ENCODE measurements at places on chromosomes 3 and 15.

DNA sequence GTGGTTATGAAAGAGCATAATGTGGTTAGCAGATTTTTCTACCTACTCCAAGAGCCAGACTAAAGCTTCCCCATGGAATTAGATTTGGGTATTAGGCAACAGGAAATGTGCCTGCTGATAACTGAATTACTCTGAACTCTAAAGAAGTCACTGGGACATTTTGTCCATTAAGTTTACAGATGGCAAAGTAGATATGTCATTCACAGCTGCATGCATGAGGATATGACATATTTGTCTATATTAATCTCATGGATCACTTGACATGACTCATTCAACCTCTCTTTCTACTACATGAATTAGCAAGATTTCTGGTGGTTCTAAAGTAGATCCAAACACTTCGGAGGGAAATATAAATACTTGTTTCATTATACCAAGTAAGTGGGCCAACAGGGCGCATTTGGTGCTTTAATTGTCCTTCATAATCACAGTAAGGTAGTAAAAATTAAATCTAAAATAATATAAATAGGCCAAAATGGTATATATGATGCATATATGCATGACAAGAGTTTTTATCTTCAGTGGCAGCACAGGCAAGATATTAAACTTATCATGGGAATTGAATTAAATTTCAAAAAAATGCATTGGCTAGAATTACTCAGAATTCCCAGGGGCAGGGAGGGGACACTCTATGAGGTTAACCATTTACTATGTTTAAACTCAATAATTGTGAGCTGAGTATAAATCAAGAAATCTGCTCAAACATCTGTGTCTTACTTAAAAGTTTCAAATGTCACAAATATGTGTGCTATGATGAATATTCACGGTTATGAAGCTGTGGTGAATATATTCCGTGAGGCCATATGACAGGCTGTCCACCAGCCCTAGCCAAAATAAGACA lies 365.3 kb upstream of the KCNMB2 start:
- no peak for DNase-seq

DNA sequence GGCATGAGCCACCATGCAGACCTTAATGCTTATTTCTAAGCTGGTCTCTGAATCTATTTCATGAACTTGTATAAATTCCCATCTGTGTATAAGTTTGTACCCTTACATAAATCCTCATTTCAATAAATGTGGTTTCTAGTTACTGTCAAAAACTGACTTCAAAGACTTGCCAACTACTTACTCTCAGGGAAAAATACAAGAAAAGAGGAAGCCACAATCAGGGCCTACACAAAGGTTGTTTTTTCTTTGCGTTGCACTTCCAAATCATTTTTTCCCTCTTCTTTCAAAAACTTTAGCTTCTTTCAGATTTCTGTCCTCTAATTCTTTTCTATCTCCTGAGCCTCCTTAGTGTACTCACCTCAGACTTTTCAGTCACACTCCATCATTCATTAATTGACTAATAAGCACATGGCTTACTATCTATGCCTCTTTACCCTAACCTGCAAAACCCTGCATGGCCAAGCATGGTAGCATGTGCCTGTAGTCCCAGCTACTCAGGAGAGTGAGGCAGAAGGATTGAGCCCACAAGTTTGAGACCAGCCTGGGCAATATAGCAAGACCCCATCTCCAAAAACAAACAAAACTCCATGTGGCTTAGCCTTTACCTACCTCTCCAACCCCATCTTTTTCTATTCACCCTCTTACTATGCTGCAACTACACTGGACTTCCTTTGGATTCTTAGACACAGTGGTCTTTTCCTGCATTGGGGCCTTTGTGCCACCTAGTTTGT lies 37.7 kb downstream of the BUB1B start:
- DNase-seq = no peak

- DNase-seq = no peak
These were observed 233.5 kb upstream of the PROK2 start for GRCh38 chr3:72018343-72018984.

DNA sequence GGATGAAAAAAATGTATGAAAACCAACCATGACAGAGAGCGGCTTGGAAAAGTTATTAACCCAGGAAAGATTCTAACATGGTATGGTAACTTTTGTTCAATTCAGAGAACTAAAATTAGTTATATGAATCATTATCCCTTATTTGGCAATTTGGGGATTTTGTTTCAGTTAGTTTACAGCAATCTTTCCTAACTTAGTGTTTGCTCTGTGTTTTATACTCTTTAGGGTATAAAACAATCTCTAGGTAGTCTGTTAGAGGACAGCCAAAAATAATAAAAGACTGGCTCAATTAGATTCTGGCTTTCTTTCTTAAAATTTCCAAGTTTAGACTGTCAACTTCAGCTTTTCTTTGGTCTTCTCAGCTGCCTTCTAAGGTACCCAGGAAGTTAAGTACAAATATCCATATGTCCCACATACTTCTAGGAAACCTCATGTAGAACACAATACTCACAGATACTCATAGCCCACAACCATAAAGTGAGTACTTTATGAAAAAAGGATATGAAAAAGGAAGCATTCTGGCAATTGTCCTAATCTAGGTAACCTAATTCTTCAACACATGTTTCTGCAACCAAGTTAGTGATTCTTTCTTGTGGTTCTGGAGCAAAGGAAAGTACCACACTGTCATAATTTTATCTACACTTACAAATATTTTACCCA lies 849.3 kb downstream of the ROBO1 start:
- DNase-seq = no peak

DNA sequence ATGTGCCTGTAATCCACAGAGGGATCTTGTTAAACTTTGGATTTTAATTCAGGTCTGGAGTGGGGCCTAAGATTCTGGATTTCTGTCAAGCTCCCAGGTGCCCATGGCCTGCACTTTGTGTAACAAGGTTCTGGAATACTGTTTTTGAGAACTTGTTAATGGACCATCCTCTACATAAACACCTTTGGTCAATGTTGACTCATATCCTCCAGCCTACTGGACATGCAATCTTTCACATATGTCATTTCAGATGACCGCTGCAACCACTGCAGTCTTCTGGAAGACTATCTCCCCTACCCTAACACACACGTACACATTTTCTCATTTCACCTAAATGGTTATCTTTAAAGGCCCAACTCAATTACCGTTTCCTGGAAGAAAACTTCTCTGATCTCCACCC lies 302.1 kb upstream of the TPRG1 start:
- DNase-seq = no peak

DNA sequence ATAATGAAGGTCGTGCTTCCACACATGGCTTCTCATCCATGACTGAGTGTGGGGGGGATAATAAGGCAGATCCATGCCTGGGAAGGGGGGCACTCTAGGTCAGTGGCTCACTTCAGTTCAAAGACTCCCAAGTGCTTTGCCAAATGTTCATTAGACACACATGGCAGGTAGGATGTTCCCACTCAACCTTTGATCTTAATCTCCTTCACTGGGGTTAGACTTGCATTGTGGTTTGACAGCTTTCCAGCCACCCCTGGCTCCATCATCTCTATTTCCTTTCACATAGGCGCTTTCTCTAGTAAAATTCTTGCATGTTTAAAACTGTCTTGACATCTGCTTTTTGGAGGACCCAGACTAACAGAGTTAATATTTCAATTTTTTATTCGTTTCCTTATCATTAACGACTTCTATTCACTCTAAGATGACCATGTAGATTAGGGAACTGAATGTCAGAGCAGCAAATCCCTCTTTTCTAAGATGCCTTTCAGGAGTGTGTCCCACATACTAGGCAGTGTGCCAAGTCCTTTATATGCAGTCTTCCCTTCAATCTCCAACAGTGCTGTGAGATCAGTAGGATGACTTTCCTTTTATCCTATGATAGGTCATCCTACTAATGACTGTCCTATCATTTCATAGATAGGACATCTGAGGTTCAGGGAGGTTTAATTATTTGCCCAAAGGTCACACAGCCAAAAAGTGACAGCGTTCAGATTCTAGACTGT lies 57.9 kb downstream of the BTD start:
- DNase-seq = no peak

DNA sequence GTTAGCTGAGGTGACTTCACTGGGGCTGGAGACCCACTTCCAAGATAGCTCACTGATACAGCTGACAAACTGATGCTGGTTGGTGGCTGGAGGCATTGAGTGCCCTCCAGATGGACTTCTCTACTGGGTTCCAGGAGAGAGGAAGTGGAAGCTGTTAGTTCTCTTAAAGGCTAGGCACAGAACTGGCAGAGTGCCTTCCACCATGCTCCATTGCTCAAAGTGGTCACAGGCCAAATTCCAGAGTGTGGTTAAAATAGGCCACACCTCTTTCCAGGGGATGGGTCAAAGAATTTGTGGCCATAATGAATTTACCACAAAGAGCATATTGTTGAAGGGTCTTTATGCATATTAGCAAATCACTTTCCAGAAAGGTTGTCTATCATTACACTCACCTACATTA lies 74.2 kb downstream of the NMD3 start:
- no peak for DNase-seq

GRCh38 chr15:83567318-83567717 lies 86.6 kb upstream of the ADAMTSL3 start:
- DNase-seq = no peak

- DNase-seq = no peak
These were observed 168.3 kb upstream of the GBE1 start for GRCh38 chr3:81929697-81930096.

DNA sequence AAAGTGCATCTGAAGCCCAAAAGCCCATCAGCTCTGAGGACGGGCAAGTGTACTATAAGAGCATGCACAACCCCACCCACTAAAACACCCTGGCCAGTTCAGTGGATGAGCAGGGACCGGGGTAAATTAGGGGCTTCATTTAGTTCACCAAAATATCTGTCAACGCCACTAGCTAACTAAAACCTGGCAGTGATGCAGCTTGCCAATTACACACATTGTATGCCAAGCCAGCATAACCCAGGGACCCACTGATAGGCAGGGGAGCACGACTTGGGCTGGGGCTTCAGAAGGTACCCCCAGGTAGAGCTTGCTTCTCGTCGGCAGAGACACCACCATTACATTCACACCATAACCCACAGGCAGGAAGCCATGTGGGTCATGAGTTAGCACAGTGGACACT lies 47.0 kb downstream of the PTPN23 start:
- no peak for DNase-seq

- DNase-seq = no peak
These were observed 175.5 kb downstream of the NECTIN3 start for GRCh38 chr3:111246967-111247760.

DNA sequence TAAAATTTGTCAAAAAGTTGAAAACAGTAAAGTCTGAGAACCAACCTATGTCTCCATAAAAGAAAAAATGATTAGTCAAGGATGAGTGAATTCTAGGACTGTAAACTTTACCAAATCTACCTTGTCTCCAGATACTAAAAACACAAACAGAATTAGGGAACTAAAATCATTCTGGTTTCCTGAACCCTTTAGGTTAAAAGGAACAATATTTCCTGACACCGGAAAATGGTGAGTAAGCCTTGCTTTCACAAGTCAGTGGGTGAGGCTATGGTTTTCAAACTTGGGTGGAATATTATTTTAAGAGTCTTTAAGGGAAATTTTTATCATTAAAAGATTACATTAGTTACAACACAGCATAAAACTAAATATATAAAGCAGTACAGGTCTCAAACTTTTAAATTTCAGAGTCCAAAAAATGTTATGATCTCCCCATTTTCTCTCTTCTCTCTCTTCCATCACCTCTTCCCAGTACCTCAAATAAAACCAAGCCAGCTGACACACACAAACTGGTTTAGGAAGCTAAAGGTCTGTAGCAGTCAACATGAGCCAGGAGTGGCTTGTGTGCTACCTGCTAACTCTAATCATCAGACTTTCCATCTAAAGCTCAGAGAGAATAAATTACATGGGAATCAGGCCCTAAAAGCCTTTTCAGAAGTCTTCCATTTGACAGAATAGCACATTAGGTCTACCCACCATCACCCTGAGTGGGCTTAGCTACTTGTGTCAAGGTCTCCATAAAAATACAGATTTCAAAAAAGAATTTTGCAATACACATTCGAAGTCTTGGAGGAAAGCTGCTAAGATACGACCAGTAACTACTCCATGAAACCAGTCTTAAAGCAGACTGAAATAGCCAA lies 2.2 kb downstream of the SLC12A6 start:
- DNase-seq = no peak

DNA sequence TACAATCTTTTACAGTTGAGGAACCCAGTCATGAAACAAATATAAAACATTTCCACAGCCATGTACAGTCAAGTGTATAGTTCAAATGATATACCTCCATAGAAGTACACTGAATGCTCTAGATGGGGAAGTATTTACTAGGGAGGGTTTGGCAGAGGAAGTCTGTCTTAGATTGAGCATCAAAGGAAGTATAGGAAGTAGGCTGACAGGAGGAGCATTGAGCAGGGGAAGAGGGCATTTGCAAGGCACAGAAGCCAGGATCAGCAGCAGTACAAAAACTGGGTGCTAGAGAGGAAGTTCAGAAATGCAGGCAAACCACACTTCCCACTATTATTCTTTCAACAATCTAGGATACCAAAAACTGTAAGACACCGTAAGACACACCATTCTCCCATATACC lies 122.6 kb downstream of the ANO10 start:
- DNase-seq = no peak

DNA sequence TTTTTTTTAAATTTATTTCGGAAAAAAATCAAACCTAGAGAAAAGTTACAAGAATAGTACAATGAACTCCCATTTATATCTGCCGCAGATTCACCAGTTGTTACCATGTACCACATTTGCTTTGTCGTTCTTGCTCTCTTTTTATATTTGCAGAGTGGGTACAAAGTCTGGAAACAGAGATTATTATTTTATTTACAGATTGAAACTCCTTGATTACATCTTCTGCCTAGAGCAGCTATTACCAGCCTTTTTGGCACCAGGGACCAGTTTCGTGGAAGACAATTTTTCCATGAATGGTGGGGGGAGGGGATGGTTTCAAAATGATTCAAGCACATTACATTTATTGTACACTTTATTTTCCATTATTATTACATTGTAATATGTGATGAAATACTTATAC lies 8.3 kb downstream of the MEF2A start:
- DNase-seq = no peak

DNA sequence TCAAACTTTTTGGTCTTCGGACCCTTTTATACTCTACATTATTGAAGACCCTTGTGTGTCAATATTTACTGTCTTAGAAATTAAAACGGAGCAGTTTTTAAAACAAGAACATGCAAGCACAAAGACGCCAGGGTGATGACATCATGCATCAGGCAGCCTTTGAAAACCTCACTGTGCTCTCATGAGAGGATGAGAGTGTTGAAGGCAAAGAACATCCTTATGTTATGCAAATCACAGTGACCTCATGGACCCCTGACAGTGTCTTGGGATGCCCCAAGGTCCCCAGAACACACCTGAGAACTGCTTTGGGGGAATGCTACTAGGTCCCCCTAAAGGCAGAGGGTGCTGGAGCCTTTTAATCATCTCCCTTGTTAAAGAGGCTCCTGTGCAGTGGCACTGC lies 51.6 kb downstream of the CHDH start:
- no peak for DNase-seq
